GM06990 (cell line): ENCODE measurements at places on chromosomes 12 and 14.

DNA sequence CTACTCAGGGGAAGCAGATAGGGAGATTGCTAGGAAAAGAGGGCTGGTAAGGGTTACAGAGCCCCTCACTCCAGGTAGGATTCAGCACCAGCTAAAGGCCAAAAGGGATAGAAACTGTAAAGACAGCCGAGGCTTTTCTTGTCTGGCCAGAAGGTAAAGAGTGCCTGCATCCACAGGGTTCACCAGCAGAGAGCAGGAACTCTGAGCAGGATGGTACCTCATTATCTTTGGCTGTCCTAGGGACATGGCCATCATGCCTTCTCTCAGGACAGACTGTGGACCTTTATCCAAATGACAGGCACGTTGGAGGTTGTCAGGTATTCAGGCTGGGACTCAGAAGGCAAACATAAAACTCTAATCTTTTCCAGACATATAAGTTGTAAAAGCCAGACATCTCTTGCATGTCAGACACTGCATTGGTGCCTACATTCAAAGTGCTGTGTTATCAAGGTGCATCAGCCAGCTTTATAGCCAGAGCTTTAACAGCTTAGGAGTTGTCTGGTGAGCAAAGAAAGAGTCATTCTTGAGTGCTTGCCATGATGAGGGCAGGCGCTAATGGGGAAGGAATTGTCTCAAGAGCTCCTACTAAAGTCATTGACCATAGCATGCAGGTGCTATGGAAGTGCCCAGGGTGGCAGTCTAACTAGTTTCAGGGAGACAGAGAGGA is 89.5 kb downstream of the PELI2 start:
- no peak for DNase-seq

- DNase-seq = no peak
Observed at GRCh38 chr12:120834489-120835303, 69.5 kb downstream of the SPPL3 start.

GRCh38 chr14:68937471-68938270 is 41.4 kb downstream of the ACTN1 start:
- DNase-seq = no peak

- DNase-seq = no peak
Observed at GRCh38 chr12:122939125-122939524, 27.1 kb downstream of the ABCB9 start.
